ENCODE measurements at places on chromosomes 2 and 18.

- no peak for DNase-seq
Measured at GRCh38 chr2:126913329-126913728, 14.6 kb downstream of the TEX51 start.

DNA sequence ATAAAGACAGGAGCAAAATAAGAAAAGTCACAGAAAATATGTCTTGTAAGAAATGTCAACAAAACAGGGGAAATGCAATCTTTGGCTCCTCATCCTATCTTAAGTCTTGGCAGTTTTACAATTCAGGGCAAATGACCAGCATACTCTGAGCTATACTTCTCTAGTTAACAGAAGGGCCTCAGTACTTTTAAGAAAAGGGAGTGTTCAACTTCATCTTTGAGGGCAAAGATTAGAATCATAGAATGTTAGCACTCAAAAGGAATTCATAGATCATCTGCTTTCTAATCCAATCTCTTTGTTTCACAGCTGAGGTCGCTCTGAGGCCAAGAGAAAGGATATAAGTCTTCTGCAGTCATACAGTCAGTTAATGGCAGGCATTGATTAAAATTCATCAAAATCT is 174.0 kb upstream of the NT5C1B start:
- no peak for DNase-seq

GRCh38 chr2:26633993-26634595 is 7.1 kb downstream of the CIB4 start:
- DNase-seq: no peak

DNA sequence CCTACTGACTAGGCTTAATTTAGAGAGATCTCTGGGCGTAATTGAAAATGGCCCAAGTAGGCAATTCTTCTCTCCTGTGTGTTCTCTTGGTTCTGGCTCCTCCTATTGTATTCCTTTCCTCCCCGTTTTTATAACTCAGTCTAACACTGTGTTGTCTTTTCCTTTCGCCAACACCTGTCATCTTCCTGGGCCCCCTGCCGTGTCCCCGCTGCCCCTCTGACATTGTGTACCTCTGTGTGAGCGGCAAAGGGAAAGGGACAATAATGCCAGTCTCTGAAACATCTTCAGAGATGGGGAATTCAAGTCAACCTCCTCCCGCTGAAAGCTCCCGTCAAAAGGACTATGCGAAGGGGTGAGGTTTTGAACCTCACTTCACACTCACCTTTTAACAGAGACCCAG is 210.9 kb downstream of the GBX2 start:
- DNase-seq: no peak

GRCh38 chr2:12046641-12047040 is 300.2 kb downstream of the LPIN1 start:
- DNase-seq: no peak

DNA sequence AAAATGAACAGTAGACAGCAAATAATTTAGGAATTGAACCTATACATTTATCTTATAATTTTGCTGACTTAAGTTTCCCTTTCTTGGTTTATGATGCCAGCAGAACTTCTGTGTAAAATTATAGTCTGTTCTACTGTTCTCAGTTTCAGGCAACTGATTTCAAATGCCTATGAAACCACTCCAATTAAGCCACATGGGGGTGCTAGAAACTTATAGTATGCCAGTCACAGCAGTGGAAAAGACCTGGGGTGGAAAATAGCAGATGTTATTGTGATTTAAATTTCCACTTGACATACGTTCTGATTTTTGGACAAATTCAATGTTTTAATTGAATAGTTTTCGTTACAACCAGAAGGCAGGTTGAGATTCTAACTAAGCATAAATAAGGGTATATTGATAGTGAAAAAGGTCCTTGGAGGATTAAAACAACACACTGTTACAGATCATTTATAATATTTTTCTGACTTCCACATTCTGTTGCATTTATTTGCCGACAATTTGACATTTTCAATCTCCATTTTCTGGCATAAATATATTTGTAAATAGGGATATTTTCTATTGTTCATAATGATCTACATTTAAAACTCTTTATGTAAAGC is 61.4 kb downstream of the CPS1 start:
- no peak for DNase-seq

- DNase-seq: no peak
Measured at GRCh38 chr2:179655627-179656026, 205.8 kb downstream of the ZNF385B start.

- no peak for DNase-seq
Measured at GRCh38 chr2:239679755-239680154, 278.9 kb upstream of the HDAC4 start.

- no peak for DNase-seq
Measured at GRCh38 chr2:196449083-196449482, 190.4 kb upstream of the CCDC150 start.

GRCh38 chr2:167196461-167197252 is 308.4 kb downstream of the XIRP2 start:
- DNase-seq: no peak

DNA sequence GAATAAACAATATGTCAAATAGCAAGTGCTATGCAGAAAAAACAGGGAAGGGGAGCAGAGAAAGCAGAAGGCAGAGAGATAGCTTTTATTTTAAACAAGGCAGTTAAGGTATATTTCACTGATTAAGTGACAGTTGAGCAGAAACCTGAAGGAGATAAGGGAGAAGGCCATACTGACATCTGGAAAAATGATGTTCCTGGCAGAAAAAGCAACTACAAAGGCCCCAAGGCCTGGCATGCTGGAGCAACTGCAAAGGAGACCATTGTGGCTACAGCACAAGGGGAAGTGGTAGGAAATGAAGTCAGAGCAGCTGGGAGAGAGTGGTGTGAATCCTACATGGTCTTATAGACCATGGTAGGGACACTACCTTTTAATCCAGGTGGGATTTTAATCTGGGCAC is 8.9 kb upstream of the PCBP1 start:
- DNase-seq: no peak

DNA sequence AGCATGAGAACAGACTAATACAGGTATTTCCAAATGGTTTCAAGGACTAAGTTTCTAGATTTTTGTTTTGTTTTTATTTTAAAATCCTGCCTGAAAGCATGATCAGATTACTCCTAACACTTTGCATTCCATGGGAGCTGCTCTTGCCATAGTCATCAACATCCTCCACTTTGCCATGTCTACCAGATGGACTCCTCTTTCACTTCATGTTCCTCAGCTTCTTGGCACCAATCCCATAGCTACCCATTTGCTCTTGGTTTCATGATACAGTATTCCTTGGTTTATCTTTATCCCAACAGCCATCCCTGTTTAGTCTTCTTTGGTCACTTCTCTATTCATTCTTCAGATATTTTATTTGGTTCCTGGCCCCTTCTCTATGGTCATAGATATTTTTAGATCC is 154.2 kb upstream of the CCDC195 start:
- no peak for DNase-seq

DNA sequence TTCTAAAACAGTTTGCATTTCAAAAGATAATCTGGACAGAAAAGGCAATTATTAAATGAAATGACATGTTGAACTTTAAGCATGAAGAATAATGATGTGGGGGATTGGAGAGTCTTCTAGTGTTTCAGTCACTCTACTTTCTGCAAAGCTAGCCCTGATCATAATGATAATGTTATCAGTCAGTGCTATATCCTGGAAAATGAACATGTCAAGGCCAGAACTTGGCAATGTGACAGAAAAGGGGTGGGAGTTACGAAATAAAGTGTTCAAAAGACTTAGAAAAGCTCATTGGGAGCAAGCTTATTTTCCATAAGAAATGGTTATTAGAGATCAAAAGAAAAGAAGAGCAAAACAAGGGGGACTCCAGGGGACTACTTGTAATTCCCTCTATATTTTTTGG is 288.5 kb upstream of the SLC8A1 start:
- DNase-seq: no peak

DNA sequence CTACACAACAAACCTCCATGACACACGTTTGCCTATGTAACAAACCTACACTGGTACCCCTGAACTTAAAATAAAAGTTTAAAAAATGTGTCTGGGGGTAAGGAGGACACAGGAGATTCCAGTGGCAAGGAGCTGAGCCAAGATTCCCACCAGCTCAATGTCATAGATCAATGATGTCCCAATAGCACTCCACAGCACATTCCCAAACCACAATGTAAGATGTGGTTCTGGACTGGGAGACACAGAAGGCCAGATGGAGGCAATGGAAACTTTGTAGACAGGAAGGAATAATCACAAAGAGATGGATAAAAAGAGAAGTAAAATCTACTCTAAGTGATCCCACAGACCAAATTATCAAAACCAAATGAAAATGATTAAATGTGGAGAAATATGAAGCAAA is 312.4 kb upstream of the SOX11 start:
- no peak for DNase-seq

DNA sequence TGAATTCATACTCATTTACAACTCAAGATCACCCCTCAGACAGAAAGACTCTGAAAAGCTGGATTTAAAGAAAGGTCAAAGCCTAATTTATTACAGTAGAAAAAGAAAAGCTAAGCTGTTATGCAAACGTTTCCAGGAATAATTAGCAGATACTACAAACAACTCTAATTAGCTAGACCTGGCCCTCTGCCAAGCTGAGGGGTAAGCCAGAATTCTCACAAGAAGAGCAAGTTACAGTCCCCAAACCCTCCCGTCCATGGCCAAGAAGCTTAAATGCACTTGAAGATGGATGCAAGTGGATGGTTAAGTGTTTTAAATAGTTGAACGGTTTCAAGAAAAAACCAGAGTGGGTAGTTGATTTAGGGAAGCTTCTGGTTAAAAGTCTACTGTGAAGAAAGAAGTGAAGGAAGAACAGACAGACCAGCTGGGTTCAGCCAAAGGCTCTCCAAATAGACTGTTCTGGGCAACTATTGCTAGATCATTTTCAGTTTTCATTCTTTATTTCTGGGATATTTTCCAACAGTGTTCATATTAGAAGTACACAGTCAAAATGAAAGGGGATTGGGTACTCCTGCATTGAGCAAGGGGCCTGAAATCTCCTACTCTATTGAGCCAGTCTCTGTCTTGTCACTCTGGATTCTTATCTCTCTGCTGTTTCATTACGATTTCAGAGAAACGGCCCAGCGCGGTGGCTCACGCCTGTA is 4.8 kb downstream of the LMAN2L start:
- no peak for DNase-seq

- DNase-seq: peak; percentile 82
Measured at GRCh38 chr2:170816504-170817092, at the start of gene GAD1. Gene GAD1 (plus strand): TSS chr2:170816887. CDS start chr2:170818592, 1,705 bp downstream.

DNA sequence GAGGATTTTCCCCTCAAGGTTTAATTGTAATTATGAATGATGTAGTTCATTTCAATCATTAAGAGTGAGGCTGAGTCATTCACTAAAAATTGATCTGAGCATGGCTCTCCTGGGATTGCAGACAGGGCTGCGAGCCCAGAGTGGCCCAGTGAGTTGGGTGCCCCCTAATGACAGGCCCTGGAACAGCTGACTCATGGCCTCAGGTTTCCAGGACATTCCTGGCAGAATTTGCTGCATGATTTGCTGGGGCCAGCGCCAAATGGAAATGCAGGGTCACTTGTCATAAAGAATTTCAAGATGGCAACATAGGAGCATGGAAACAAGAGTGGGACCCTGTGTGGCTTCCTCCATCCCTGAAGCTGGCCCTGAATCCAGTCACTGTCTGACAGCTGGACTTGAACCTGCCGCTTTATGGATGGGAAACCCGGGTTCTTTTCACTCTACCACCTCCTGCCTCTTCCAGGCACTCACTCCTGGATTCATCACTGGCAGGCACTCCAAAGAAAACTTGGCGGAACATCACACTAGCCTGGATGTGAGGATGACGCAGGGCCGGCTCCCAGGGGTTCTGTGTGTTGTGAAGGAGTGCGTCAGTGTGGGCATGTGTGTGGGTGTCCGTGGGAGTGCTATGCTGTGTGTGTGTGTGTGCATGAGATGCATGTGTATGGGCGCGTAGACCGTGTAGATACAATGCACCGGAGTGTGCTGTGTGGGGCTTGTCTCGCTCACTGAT is 15.2 kb downstream of the OTOF start:
- no peak for DNase-seq

- no peak for DNase-seq
Measured at GRCh38 chr2:179837408-179837807, 24.0 kb downstream of the ZNF385B start.

DNA sequence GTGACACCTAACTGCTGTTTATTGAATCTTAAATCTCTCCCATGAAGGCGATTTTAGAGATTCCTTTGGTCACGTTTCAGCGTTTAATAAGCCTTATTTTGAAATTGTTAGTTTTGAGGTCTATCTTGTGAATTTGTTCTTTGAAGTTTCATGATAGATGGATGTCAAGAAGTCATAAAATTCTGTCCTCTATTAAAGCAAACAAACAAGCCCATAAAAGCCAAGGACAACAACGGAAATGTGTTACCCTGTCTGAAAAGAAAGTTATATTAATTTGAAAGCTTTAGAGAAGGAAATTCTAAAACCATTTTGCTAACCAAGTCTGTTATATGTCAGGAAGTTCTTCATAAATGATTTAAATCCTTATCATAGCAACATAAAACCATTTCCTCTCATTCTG is 7.0 kb upstream of the CAVIN2 start:
- DNase-seq: no peak

DNA sequence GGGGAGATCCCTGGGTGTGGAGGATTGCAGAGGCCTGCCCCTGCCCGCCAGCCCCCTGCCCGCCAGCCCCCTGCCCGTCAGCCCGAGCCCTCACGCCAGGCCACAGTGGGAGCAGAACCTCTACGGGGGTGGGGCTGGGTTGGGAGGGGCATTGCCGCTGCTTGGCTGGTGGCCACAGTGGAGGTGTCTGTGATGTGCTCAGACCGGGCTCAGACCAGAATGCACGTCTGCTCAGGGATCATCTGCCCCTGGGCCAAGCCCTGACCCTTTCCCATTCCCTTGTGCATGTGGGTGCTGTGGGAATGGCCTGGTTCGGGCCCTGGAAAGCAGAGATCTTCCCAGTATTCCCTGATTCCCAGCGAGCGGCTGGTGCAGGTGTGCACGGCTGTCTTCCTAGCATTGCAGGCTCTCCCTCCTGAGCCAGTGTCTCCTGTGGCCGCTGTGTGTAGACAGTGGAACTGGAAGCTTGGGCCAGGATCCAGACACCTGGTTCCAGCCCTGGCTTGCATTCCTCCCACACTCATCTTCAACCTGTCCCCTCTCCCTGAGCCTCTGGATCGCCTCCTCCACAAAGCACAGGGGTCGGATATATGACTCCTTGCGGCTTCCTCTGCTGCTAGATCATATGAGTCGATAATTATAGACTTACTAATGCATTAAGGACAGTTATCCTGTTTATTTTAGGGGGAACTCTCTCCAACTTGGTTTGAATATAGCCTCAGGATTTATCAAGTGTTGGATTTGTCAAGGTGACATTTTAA is 161.6 kb downstream of the LDLRAD4 start:
- DNase-seq: no peak
